ENCODE measurements at places on chromosomes 6 and 20. TPM values are rescaled to one million over a fixed set of nuclear protein-coding genes. Genes with fewer than 3 reads are reported as not detected.

CLVS2 gene
- total RNA-seq = not detected

OVOL2 gene
- total RNA-seq = not detected

SOX4 gene
- 10.0 TPM for total RNA-seq

KIF25 gene
- not detected for total RNA-seq

TMC2 gene
- not detected for total RNA-seq

Measured in pericardium fibroblast (primary cell).